H9 (cell line): ENCODE measurements at places on chromosomes 2 and 18.

DNA sequence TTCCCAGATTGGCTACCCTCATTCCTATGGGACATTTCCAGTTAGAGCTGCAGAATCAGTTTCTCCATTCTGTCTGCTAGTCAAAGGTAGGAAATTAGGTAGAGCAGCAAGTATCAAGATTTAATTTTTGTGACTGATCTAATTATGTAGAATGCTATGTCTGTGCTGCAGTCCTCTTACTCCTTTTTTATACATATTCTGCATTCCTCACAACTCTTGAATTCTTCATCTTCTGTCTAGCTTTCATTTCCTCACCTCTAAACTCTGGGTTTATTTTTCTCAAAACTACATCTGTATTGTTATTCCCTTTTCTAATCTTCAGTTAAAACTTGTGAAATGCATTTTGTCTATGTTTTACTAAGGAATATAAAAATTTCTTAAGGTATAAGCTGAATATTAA lies 8.6 kb downstream of the SGO2 start:
- no peak for DNase-seq
- H3K36me3 ChIP-seq, result peaks cover 2% of the 10 kb centered on the region; the same call in 2 of the 3 replicates
- H3K4me3 ChIP-seq, result no peak overlapping the region
- H3K27me3 ChIP-seq, result no peaks in the 10 kb centered on the region

GRCh38 chr2:225041207-225041850 lies 939 bp downstream of the DOCK10 start:
- H3K4me1 ChIP-seq, result no peaks in the 10 kb centered on the region
- H3K4me3 ChIP-seq, result peak overlapping the region; percentile 58
- H3K27me3 ChIP-seq, result peaks cover 24% of the 10 kb centered on the region; the same call in 1 of the 2 replicates
- H3K27ac ChIP-seq, result no peak overlapping the region
- no peaks in the 10 kb centered on the region for H3K36me3 ChIP-seq

- no peak for DNase-seq
- no peaks in the 10 kb centered on the region for H3K36me3 ChIP-seq
- no peaks in the 10 kb centered on the region for H3K27me3 ChIP-seq
- no peaks in the 10 kb centered on the region for H3K4me1 ChIP-seq
- H3K4me3 ChIP-seq, result no peak overlapping the region
- H3K27ac ChIP-seq, result no peak overlapping the region
These were observed 753.5 kb upstream of the PKDCC start for GRCh38 chr2:41294331-41294730.

DNA sequence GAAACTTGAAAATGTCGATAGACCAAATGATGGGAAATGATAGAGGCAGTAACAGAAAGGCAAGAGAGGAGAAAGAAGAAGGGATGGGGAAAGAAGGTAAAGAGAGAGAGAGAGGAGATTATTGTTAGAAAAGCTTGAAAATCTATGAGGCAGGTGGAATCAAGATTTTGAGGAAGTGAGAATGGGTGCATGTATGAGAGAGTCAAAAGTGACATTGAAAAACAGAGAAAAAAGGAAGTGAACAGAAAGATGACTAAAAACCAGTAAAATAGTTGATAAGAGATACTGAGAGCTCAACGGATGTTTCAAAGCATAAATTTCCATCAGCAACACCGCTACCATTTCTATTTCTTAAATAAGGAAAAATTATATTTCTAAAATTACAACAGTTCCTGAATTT lies 327.4 kb upstream of the CWC22 start:
- no peaks in the 10 kb centered on the region for H3K4me1 ChIP-seq
- no peak overlapping the region for H3K4me3 ChIP-seq
- H3K27me3 ChIP-seq, result no peaks in the 10 kb centered on the region
- no peak overlapping the region for H3K27ac ChIP-seq

GRCh38 chr2:217756375-217757107 lies 246.3 kb downstream of the TNS1 start:
- peak; percentile 91 for DNase-seq
- no peaks in the 10 kb centered on the region for H3K27me3 ChIP-seq
- peaks cover 1% of the 10 kb centered on the region; the same call in 1 of the 2 replicates for H3K36me3 ChIP-seq
- H3K4me3 ChIP-seq, result peak overlapping the region; percentile 58
- no peaks in the 10 kb centered on the region for H3K4me1 ChIP-seq

DNA sequence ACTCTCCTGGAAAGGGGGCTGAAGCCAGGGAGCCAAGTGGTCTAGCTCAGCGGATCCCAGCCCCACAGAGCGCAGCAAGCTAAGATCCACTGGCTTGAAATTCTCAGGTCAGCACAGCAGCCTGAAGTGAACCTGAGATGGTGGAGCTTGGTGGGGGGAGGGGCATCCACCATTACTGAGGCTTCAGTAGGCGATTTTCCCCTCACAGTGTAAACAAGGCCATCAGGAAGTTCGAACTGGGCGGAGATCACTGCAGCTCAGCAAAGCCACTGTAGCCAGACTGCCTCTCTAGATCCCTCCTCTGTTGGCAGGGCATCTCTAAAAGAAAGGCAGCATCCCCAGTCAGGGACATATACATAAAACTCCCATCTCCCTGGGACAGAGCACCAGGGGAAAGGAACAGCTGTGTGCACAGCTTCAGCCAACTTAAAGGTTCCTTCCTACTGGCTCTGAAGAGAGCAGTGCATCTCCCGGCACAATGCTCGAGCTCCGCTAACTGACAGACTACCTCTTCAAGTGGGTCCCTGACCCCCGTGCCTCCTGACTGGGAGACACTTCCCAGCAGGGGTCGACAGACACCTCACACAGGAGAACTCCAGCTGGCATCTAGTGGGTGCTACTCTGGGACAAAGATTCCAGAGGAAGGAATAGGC lies 282.3 kb upstream of the EPC2 start:
- peak; percentile 41 for DNase-seq
- no peak overlapping the region for H3K27ac ChIP-seq
- H3K36me3 ChIP-seq, result peaks cover 19% of the 10 kb centered on the region
- H3K4me1 ChIP-seq, result no peaks in the 10 kb centered on the region

- no peak overlapping the region for H3K4me3 ChIP-seq
- no peaks in the 10 kb centered on the region for H3K27me3 ChIP-seq
- H3K36me3 ChIP-seq, result no peaks in the 10 kb centered on the region
- no peak for DNase-seq
- H3K4me1 ChIP-seq, result no peaks in the 10 kb centered on the region
- H3K27ac ChIP-seq, result no peak overlapping the region
These were observed 12.9 kb upstream of the IKZF2 start for GRCh38 chr2:213164263-213164662.

- no peaks in the 10 kb centered on the region for H3K27me3 ChIP-seq
- no peaks in the 10 kb centered on the region for H3K36me3 ChIP-seq
- no peak for DNase-seq
- no peak overlapping the region for H3K4me3 ChIP-seq
- no peak overlapping the region for H3K27ac ChIP-seq
These were observed 23.3 kb upstream of the APOB start for GRCh38 chr2:21067125-21067524.

DNA sequence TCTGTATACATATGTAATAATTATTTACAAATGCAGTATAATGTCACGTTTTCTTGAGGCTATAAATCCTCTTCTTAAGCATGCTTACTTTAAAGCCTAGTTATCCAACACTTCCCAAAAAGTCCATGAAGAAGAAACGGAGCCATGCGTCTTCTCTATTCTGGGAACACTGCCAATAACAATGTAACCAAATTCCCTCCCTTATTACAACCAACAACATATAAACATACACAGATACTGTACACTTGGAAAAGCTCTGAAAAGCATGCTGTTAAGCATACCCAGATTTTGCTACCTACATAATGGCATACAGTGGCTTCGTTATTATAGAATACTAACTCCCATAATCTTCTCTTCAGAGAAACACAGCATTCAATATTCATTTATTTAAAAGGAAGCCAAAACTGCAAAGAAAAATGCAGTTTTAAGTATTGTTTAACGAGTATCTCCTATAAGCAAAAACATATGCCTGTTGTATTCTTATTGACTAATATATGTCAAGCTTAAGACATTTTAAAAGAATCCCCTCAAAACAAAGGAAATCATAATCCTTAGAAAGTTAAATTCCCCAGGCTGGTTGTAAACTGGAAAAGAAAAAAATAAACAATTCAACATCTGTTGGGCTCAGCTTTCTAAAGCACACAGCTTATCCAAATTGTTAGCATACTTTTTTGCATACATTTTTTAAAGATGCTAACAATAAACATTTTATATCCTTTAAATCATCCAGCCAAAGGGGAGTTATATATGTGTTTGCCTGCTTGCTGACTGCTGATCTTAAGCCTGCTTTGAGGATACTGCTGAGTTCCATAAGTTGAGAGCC lies 83.4 kb downstream of the SLC25A12 start:
- no peaks in the 10 kb centered on the region; the same call in 1 of the 2 replicates for H3K36me3 ChIP-seq
- H3K27me3 ChIP-seq, result no peaks in the 10 kb centered on the region
- DNase-seq, result no peak
- no peak overlapping the region for H3K4me3 ChIP-seq

GRCh38 chr18:48749768-48750167 lies 201.0 kb downstream of the SMAD7 start:
- no peak for DNase-seq
- no peaks in the 10 kb centered on the region for H3K36me3 ChIP-seq
- no peaks in the 10 kb centered on the region for H3K4me1 ChIP-seq
- no peak overlapping the region for H3K27ac ChIP-seq

DNA sequence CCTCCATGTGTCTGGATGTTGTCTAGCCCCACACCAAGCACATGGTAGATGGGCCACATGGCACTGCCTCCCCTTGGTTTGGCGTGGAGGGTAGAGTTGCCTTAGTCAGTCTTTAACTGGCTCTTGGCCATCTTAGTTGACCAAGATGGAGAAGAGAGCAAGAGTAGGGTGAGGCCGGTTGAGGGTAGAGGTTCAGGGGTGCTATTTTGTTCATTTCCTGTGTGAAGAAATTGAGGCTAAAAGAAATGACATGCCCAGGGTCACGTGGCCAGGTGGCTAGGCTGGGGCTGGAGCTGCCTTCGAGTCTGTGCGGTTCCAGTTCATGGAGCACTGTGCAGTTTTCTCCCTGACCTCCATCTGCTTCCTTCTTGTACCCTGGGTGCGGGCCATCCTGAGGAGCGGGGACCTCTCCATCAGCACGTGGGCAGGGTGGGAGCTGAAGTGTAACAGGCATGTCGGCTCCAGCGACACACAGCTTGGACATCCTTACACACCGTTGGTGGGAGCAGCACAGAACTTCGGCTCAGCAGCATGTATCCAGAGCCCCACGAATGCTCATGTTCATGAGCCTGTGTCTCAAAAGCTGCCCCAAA lies 213.2 kb downstream of the GBX2 start:
- no peak for DNase-seq
- H3K27me3 ChIP-seq, result no peaks in the 10 kb centered on the region
- no peak overlapping the region for H3K27ac ChIP-seq
- peaks cover 7% of the 10 kb centered on the region; the same call in 1 of the 2 replicates for H3K4me1 ChIP-seq
- H3K36me3 ChIP-seq, result no peaks in the 10 kb centered on the region
- H3K4me3 ChIP-seq, result no peak overlapping the region

GRCh38 chr18:9571546-9571945 lies 42.8 kb downstream of the PPP4R1 start:
- no peak overlapping the region for H3K4me3 ChIP-seq
- H3K27me3 ChIP-seq, result no peaks in the 10 kb centered on the region
- no peak for DNase-seq

DNA sequence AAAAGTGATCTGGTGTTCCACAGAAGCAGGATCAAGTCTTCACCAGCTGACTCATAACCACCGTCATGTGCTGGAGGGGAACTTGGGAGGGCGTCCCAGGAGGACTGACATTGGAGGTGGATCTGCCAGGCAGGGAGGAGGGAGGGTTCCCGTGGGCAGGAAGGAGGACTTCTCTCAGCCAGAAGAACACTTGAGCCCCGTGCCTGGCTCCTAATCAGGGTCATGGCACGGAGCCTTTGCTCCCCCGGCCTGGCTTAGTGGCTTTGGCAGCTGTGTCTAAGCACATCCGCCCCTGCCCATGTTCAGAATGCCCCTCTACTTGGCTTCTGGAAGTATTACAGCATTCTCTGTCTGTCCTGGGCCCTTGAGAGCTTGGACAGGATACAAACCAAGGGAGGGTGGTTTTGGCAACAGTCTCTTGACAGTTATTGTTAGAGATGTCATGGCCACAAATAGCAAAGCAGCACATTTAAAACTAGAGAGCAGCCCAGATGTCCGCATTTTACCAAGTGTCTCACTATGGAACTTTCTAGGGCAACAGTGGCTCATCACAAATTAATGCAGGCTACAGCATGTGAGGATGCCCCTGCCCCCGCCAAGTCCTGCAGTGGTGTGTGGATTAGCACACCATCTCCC lies 11.5 kb downstream of the PPP1R7 start:
- no peak for DNase-seq
- no peaks in the 10 kb centered on the region for H3K27me3 ChIP-seq
- no peak overlapping the region for H3K27ac ChIP-seq
- no peak overlapping the region for H3K4me3 ChIP-seq

- no peak for DNase-seq
- no peak overlapping the region for H3K4me3 ChIP-seq
- H3K36me3 ChIP-seq, result no peaks in the 10 kb centered on the region
- H3K4me1 ChIP-seq, result peaks cover 4% of the 10 kb centered on the region; the same call in 1 of the 2 replicates
- H3K27me3 ChIP-seq, result no peaks in the 10 kb centered on the region
These were observed 144.6 kb upstream of the SPRED2 start for GRCh38 chr2:65576861-65577601.

GRCh38 chr2:209905691-209906090 lies 96.7 kb upstream of the RPE start:
- H3K4me1 ChIP-seq, result no peaks in the 10 kb centered on the region
- H3K36me3 ChIP-seq, result no peaks in the 10 kb centered on the region
- no peak overlapping the region for H3K27ac ChIP-seq

DNA sequence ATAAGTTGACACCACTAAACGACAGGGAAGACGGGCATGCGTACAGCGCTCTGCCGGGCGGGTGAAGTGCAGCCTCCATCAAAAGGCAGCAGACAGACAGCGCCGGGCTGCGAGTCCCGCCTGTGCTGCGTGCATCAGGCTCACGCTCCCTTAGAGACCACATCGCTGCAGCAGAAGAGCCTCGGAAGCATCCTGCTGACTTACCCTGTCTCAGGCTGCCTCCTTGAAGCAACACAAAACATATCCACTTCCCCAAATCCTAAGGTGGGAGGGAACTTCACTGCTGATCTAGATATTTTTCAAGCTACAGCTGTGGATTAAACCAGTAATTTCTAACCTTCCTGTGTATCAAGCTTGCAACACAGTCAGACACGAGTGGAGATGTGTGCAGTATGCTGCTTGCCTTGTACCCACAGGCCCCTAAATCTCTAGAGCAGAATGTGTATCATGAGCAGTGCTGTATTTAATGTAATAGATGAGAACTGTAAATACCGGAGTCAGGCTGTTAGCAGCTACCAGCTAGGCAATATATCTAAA lies 6.4 kb downstream of the MYT1L start:
- no peak overlapping the region for H3K27ac ChIP-seq
- DNase-seq, result no peak
- peaks cover 8% of the 10 kb centered on the region; the same call in 1 of the 2 replicates for H3K4me1 ChIP-seq
- H3K36me3 ChIP-seq, result no peaks in the 10 kb centered on the region
- no peaks in the 10 kb centered on the region for H3K27me3 ChIP-seq

GRCh38 chr2:9164112-9164608 lies 42.5 kb upstream of the ASAP2 start:
- H3K36me3 ChIP-seq, result no peaks in the 10 kb centered on the region
- no peak for DNase-seq
- no peaks in the 10 kb centered on the region for H3K27me3 ChIP-seq
- H3K4me3 ChIP-seq, result no peak overlapping the region
